ENCODE measurements at places on chromosomes 7 and 10. TPM values are rescaled to one million over a fixed set of nuclear protein-coding genes. Genes with fewer than 3 reads are reported as not detected.

- peak; percentile 72 for DNase-seq
These were observed 711 bp downstream of the NAMPT start for GRCh38 chr7:106283831-106284713.

PSD gene
- total RNA-seq = not detected

DNA sequence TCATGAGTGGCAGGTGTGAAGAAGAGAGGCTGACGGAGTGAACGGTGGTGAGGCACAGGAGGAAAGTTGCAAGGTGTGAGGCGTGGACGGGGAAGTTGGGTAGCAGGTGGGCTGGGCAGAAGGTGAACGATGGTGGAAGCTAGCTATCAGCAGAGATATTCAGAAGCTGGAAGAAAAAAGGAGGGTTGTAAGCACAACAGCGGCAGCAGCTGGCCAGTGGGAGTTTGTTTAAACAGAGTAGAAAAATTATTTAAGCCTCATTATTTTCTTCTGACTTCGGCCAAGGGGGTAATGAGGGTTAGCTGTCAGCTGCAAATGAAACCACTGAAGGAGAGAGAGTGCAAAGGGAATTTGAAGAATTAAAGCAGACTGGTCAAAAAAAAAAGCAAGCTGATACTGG is 62.1 kb upstream of the PRKAR2B start:
- DNase-seq = no peak

- no peak for DNase-seq
These were observed 123.3 kb upstream of the FZD1 start for GRCh38 chr7:91140982-91141381.

DNA sequence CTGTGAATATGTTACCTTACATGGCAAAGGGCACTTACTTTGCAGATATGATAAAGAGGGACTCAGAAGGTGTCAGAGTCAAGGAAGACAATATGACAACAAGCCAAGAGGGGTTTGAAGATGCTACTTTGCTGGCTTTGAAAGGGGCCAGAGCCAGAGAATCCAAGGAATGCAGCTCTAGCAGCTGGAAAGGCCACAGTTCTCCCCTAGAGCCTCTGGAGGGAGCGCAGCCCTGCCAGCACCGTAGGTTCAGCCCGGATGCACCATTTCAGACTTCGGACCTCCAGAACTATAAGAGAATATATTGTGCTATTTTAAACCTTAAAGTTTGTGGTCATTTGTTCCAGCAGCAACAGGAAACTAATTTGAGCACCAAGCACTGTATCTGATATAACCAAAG is 32.9 kb upstream of the WDR11 start:
- no peak for DNase-seq

- peak; percentile 53 for DNase-seq
These were observed 73.6 kb downstream of the AHCYL2 start for GRCh38 chr7:129298268-129298893.

LRRC17 gene
- total RNA-seq = 108 TPM

SFRP4 gene
- total RNA-seq = 0.27 TPM

GRCh38 chr7:95295397-95295796 is 28.9 kb downstream of the PON1 start:
- no peak for DNase-seq

DNA sequence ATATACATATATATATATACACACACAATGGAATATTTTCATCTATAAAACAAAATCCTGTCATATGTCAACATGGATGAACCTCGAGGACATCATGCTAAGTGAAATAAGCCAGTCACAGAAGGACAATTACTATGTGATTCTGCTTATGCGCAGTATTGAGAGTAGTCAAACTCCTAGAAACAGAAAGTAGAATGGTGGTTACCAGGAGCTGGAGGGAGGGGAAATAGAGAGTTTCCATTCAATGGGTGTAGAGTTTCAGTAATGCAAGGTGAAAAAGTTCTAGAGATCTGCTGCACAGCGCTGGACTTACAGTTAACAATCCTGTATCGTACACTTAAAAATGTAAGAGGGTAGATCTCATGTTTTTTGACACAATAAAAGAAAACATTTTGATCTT is 181.9 kb downstream of the CDCA7L start:
- no peak for DNase-seq

CDC123 gene
- 83.1 TPM for total RNA-seq

DNA sequence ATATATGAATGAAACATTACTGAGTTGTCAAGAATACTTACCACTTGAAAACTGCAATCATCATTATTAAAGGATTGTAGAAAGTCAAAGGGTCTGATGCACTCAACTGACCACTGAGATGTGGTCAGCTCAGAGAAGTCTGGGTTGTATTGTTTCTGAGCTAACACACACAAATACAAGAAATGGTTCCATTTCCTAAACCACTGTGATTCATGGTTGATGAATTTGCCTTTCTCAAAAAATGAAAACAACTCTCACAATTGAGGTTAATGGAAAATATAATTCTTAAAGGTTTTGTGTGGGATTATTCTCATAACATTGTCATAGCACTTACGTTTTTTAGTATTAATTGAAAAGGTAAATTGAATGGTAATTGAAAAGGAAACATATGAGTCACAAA is 45.6 kb upstream of the TAS2R16 start:
- DNase-seq = no peak

DNA sequence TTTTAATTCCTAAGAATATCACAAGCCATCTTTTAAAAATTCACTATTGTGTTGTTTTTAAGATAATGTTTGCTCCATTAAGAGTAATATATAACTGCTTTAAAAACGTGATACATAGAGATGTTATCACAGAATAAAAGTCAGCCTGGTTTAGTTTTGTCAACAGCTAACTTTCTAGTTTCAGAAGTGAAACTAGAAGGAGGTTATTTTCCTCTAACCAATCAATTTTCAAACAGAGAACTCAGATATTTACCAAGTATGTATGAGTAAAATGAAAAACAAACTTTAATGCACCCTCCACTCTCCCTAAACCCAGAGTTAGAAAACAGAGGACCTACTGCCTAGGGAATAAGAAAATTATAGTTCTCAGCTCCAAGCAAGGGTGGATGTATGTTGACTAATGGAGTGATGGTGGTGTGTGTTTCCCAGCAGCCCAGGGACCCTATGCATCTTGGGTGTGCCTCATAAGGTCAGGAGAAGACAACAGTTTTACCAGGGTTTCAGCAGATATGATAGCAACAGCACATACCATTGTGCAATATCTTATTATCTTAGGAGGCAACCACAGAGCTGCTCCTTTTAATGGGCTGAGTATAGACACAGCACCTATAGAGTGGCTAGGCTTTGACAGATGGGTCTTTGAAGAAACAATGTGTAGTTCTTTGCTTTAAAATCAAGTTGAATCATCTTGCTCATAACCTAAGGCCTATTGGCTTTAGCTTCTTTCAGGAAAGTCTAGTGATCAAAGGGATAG is 58.4 kb downstream of the PTPRZ1 start:
- no peak for DNase-seq

RBP3 gene
- not detected for total RNA-seq

DNA sequence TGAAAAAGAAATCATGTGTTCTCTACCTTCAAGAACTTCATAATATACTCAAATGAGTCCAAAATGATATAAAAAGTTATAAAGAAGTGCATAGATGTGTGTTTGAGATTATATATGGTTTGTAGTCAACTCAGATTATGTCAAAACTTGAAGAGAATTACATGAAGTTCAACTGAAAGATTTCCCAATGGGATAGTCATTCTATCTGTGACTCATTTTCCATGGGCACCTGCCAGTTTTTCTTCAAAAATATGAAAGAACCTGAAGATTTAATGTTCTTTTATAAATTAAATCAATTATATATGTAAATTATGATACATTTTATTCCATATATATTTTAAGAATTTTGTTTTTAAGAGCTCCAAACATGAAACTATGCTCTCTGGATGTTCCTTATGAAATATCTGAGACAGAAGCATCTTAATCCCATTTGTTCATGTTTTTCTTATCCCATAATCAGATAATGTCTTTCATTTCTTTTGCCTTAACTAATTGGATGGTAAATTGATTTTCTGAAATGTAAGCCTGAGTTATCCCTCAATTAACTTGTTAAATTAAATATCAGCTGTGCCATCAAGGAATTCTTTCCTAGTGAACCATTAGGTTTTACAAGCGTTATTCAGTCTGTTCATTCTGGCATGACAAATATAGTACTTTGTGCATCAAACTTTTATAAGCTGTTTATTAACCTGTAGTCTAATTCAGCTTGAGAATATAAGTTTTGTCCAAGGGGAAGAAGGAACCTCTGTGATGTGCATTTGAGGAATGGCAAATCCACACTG is 387.1 kb downstream of the IPMK start:
- no peak for DNase-seq

GRCh38 chr7:155665957-155666287 is 21.5 kb downstream of the RBM33 start:
- peak; percentile 87 for DNase-seq

DNA sequence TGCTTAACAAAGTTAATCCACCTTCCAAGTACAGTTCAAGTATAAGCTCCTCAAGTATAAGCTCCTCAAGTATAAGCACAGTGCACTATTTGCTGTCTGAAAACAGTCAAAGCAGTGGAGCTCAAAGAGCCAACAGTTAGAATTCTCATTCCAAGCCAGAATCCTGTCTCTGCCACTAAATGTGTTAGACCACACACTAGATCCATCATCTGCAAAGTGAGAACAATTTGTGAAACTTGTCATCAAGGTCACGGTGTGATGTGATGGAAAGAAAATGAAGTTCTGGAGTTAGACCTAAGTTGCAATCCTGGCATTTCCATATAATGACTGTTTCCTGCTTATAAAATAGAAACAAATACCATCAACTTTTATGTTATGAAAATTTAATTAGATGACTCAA is 602.5 kb downstream of the TNS3 start:
- no peak for DNase-seq

GRCh38 chr10:111137007-111137406 is 60.2 kb downstream of the ADRA2A start:
- DNase-seq = no peak

DNA sequence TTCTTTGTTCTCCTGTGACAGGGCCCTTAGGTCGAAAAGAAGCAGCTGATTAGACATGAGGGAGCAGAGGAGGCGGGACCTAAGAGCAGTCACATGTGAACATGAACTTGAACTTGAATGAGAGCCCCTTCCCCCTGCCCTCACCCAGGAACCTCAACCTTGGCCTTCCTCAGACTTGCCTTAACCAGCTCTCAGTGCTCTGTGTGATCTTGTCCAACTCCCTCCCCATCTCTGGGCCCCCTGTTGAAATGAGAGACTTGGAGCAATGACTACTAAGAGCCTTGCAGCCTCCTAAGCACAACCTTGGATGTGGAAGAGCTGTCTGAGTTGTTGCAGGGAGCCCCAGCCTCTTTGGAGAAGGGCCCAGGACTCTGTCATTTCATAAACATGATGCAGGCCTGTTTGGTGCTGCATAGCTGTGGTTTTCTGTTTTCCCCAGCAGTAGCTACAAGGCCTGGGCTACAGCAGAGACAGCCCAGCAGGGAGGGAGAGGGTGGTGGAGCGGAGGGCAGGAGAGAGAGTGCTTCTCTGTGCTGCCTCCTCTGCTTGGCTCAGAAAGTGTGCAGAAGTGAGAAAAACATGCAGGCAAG is 123.9 kb upstream of the ZMIZ1 start:
- DNase-seq = peak; percentile 93

DNA sequence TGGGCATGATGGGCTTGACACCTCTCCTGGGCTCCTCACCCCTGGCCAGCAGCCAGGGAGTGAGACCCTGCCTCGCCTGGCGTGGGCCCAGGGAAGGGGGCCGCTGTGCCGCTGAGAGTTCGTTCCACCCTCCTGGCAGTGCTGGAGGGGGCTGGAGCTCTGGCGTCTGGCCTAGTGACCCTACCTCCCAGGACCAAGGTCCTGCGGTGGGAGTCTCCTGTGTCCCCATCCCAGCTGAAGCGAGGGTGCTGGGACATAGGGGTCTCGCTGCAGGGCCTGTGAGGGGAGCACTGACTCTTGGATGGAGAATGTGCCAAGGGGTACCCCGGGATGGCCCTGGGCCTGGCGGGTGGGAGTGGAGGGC is 1.2 kb downstream of the GTF2IRD1 start:
- no peak for DNase-seq

DNA sequence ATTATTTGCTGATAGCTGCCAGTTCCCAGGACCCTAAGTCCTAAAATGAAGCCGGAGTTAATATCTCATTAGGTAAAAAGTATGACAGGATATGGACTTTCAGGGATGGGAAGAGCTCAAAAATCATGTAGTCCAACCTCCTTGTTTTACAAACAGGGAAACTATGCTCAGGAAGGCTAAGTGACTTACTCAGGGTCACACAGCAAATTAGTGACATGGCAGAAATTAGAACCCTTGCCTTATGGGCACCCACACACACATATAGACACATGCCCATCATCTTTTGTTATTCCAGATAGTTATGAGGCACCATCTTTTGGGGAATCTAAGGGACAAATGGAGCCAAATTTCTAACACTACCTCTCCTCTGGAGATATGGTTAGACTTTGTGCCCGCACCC is 91.2 kb upstream of the ARID5B start:
- no peak for DNase-seq

SPAM1 gene
- not detected for total RNA-seq

CDNF gene
- total RNA-seq = not detected

IL15RA gene
- 26.3 TPM for total RNA-seq

ZNF467 gene
- 0.96 TPM for total RNA-seq

GRCh38 chr7:151137076-151137675 is 30.3 kb downstream of the GBX1 start:
- no peak for DNase-seq

DNA sequence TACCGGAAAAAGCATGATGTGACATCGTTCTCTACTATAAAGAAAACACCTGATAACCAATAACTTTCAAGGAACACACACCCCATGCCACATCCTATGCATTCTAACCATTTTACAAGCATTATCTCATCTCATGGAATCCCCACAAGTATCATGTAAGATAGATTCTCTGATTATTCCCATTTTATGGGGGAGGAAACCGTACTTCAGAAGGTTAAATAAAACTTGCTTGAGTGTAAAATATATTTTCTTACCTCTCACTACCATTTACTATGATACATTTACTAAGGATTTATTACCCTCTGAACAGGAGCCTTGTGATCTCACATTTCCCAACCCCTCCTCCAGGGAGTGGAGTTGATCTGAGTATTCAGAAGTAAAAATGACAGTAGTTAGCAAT is 522.7 kb downstream of the CNTNAP2 start:
- no peak for DNase-seq

PNLIPRP2 gene
- not detected for total RNA-seq

DNA sequence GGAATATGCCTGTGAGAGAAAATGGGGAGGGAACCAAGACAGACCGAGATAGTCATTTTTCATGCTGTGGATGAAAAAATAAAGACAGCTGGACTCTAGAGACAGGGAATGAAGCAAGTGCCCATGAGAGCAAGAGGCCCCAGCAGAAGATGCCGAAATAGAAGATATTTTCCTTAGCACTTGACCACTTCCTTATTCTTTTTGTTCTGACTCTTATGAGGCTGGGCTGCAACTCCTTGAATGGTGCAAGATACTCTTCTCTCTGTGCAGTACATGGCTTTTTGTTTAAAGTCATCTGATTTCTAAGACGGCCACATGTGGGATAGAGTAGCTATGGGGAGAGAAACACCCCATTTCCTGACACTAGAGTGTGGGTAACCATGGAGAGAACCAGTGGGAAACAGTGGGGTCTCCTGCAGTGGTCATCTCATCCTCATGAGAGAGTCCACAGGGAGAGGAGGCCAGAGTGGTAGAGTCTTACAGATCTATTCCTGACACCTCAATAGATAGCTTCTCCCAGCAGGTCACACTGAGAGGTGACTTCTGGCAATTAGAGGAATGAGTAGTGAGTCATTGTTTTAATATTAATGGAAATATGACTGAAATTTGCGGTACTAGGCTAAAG is 18.0 kb upstream of the VCL start:
- DNase-seq = no peak

Measured in M059J (cell line).